ENCODE measurements at places on chromosomes 3 and 15.

GRCh38 chr15:55989383-55989782, 4.0 kb downstream of the NEDD4 start:
- no peak for DNase-seq

- DNase-seq = no peak
These were observed 419.8 kb upstream of the TPM1 start for GRCh38 chr15:62622775-62623174.

DNA sequence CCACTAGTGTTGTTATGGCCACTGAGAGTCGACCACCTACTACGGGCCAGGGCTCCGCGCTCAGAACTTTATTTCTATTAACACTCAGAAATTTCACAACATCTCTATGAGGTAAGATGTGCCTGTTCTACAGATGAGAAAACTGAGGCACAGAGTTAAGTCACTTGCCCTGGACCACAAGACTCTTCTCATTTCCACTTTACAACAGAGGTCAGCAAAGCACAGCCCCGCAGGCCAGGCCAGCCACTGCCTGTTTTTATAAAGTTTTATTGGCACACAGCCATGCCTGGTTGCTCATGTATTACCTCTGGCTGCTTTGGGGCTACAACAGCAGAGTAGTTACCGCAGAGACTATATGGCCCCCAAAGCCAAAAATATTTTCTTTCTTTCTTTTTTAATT, 503.6 kb downstream of the SHQ1 start:
- no peak for DNase-seq

- DNase-seq = peak; percentile 66
These were observed 53.1 kb downstream of the CACNA2D2 start for GRCh38 chr3:50450209-50450921.

DNA sequence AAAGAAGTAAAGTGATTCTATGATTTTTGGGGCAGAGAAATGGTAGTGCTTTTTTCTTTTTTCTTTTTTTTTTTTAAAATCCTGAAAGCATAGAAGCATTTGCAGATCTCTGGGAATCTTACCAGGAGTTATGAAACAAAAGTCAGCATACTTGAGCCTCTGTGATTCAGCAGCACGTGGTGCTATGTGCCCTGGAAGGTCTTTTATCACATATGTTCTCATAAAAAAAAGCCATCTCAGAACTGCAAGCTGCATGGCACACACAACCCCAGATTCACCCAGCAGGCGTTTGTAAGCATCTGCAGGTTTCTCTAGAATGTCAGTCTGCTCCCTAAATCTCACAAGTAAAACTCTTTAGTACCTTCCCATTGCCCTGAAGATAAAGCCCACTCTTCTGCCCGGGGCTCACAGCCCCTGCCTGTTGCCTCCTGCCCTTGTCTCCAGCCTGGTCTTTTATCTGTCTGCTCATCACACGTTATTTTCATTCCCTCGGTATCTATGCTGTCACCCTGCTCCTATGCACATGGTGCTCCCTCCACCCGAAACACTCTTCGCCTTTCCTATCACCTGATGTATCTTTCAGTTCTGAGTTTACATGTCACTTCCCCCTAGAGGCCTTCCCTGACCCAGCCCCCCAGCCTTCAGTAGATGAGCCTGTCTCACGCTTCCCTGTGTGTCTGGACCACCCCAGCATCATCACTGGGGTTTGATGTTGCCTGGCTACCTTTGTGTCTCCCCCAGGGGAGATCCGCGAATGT, 72.4 kb downstream of the CHDH start:
- no peak for DNase-seq

DNA sequence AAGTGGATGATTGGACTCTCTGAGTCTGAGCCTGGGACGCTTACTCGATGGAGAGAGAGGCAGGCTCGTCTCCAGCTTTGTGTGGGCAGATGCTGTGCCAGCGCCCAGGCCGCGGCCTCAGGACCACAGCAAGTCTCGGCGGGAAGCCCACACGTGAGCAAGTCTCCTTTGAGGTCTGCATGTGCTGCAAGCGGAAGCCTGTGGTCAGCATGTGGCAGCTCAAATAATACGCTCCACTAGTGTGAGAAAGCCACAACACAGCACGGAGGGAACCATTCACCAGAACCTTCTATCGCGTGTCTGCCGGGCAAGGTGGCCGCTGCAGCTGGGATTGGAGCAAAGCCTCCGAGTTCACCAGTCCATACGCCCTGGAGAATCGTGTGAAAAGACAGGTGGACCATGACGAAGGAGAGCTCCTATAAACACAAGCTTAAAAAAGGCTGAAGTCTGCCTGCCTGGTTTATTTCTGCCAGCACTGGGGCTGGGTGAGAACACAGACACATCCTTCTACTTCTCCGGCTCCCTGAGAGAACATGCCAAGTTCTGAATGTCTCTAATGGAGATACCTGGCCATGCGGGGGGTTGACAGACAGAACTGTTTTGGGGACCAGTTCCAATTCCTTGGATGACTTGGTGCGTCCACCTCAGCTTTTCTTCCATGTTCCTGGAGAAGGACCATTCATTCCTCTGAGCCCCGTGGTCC, 82.0 kb upstream of the LRIG1 start:
- peak; percentile 3 for DNase-seq

DNA sequence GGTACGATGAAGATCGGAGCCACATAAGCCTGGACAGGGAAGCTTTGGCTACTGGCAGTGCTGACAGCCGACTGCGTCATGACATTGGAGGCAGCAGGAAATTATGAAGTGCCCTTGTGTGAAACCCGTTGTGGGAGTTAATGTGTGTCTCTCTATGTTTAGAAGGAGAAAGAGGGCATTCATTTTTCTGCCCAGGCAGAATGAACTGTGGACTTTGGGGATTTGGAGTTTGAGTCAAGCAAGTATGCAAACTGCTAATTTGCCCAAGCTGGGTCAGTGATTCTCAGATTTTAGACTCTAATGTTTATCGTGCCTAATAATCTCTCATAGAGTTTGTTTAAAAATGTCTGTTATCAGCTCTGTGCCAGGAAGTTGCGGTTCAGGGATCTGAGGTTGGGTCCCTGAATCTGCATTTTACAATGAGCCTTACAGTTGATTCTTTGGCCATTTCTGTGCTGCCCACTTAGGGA, 5.6 kb downstream of the CTXND1 start:
- DNase-seq = no peak

DNA sequence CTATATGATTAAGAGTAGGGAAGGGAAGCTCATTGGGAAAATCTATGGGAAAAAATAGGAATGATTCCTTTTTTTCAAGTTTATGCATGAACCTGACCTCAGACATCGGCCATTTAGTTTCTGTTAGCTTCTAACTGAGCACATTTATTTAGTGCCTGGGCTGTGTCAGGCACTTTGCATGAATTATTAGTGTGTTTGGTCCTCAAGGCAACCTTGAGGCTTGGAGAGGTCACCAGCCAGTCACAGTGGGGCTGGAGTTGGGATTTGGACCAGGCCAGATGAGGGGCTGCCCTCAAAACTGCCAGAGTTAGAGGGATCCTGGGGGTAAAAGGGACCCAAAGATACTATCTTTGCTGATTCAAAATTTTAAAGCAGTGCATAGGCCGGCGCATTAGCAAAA, 8.1 kb downstream of the SIAH2 start:
- no peak for DNase-seq

DNA sequence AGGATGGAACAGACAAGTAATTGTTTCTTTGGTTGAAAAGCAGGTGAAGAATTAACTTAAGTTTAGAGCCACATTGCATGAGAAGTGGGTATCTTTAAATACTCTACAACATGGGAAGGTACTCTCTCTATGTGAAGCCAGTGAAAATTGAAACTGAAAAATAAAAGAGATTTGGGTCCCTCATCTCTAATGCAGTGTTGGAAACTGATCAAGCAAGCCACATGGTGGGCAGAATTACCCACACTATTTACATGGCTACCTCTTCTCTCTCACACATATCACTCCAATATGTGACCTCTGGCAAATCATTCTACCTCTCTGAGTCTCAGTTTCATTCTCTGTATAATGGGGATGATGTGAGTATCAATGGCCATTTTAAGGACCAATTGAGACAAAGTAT, 339.0 kb downstream of the IL5RA start:
- no peak for DNase-seq

- DNase-seq = no peak
These were observed 272.0 kb upstream of the RGMA start for GRCh38 chr15:93360976-93361375.

- no peak for DNase-seq
These were observed 6.1 kb downstream of the CP start for GRCh38 chr3:149215515-149215914.

GRCh38 chr3:44058022-44058867, 183.4 kb upstream of the TOPAZ1 start:
- DNase-seq = no peak

DNA sequence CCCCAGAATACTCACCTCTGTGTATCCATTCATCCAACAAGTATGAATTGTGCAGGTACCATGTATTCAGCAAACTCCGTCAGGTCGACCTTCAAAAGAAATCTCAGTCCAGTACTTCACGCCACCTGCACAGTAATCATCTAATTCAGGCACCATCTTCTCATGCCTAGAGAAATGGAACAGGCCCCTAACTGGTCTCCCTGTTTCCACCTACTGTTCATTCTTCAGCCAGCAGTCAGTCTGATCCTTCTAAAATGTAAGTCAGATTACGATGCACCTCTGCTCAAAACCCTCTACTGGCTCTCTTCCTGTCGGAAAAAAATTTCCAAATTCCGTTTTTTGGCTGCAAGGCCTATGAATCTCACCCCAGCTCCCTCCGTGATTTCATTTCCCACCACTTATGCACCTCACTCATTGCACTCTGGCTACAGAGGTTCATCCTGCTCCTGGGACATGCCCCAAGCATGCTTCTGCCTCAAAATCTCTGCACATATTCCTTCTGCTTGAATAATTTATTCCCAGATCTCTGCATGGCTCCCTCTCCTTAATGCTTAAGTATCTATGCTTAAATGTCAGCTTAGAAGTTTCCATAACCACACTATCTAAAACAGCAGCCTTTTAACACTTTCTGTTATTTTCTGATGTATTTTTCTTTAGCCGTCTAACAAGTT, 47.5 kb upstream of the PPP2R3A start:
- DNase-seq = no peak

- no peak for DNase-seq
These were observed 271.3 kb downstream of the TJP1 start for GRCh38 chr15:29550834-29551465.

GRCh38 chr3:23481616-23482278, 278.6 kb downstream of the UBE2E2 start:
- no peak for DNase-seq

- no peak for DNase-seq
These were observed 110.6 kb downstream of the MAGI1 start for GRCh38 chr3:65928110-65928509.

DNA sequence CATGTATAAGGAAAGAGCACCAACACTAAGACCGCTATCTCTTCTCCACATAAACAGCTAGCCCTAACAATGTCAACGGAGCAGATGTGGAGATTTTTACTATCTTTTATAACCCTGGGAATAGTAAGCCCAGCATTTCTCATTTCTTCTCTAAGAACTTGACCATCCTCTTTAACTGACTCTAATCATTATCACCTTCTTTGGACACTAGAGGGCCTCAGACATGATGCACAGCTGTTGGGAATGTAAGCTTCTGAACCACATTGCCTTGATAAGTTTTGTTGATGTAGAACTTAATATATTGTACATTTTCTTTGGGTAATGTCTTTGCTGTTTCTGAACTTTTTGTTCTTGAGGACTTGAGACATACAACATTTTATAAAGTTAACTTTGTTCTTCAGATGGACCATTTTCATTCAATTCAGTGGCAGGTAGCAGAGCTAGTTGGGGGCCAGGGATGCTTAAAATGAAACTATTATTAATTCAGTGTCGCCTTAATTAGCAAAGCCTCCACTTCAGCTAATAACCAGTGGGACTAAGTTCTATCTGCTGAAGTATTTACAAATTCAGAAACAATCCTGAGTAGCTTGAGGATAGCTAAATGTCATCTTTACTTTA, 9.6 kb upstream of the TAGLN3 start:
- DNase-seq = peak; percentile 20

- DNase-seq = no peak
These were observed 15.0 kb upstream of the DAG1 start for GRCh38 chr3:49454898-49455681.

DNA sequence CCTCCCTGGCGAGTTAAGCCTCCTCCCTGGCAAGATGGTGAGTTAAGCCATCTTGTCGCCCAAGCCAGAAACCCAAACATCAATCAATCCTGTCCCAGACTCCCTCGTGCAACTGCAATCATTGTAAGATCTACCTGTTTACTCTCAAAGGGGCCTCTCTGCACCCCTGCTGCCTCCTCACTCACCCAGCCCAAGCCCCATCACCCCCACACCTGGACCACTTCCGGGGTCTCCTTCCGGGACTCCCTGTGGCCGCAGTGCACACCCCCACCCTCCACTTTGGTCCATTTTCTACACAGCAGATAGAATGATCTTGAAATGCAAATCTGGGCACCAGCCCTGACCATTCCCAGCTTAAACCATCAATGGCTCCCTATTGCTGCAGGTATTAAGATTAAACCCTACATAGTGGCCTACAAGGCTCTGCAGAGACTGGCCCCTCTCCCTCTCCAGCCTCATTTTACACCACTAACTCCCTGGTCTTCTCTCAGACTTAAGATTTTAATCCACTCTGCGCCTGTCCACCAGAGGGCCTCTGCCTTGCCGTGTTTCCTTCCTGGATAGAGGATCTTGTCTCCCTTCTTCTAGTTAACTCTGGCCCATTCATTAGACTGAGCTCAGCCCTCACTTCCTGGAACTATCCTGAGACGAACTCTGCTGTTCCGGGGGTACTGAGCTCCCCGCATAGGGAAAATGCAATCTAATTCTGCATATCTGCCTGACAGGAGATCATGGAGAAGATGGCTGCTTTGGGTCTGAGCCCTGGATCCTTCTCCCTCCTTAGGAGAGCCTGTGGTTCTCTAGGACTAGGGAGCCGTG, 41.9 kb upstream of the SLC6A1 start:
- no peak for DNase-seq

DNA sequence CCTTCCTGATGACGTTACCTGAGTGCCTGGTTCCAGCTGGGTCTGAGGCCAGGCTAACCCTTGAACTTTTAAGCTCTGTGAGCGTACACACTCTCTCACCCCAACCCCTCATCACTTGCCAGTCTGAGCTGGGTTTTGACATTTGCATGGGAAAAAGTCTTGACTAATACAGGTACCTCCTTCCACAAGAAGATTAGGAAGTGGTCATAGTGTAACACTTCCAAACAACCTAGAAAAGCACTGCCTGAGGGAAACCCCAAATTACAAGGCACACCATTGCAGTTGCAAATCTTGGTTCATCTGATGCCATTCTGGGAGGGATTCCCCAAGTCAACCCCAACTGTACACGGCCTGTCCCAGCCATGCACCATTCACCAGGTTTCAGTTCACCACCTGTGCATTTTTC, 499.8 kb downstream of the FOXP1 start:
- no peak for DNase-seq

DNA sequence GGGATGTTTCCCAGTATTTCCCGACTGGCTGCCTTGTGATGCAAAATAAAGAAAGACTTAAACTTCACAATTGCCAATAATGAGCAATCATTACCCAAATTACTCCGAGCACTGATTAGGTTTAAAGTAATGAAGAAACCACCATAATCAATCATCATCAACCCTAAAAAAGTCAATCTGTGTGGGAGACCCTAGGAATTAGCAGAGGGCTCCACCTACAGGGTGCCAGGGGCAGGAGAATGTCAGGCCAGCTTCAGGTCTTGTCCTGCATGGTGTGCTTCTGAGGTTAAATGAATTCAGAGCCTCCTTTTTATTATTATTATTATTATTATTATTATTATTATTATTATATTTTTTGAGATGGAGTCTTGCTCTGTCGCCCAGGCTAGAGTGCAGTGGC, 478.0 kb upstream of the ARRDC4 start:
- DNase-seq = no peak

- no peak for DNase-seq
These were observed 270.7 kb upstream of the LRTM1 start for GRCh38 chr3:55198554-55198953.

Data from stimulated activated naive CD4-positive, alpha-beta T cell (primary cell).